ENCODE measurements at places on chromosomes 3 and 15. TPM values are rescaled to one million over a fixed set of nuclear protein-coding genes. Genes with fewer than 3 reads are reported as not detected.

The PKM gene
- total RNA-seq = 1,059 TPM

DNA sequence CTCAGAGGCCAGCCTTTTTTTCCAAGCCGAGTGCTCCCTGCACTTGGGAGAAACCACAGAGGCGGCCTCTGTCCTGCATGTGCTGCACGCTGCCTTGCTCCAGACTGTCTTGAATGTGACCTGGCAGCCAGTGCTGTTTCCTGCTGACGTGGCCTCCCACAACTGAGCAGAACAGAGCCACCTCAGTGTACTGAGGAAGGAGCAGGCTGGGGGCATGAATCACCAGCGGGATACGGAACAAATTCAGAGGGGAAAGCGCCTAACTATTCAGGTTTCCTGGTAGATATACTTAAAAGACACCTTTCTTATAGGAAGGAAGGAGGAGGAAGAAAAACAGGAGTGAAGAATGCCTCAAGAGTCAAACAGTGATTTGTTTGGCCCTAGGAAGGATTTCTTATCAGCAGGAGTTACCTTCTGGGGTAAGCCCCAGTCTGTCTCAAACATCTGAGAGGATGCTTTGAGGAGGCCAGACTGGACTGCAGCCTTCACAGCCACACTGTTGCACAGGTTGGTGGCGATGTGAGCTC is 114.0 kb downstream of the FNDC3B start:
- DNase-seq = peak; percentile 89

DNA sequence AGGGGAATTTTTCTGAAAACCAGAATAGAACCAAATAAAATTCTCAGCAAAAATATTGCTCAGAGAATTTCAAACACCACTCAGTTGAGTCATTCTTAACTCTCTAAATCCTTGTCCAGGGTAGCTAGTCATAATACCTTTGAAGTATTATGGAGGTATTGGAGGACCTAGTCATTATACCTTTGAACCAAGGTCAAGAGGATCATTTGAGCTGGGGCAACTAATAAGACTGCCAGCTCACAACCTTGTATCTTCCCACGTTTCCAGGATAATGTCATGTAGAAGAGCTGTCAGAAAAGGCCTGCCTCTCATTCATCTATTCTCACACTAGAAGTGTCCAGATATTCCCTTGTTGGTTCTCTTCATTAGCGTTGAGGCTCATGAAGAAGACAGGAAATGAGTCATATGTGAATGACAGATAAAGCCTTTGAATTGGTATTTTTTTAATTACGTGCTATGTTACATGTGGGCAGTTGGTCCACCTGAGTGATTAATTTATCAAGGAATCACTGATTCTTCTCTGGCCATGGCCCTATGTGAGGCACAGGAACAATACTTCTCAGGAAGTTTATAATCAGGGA is 48.3 kb downstream of the TOPAZ1 start:
- no peak for DNase-seq

The DZIP1L gene
- total RNA-seq = 5.7 TPM

The CCR9 gene
- not detected for total RNA-seq

DNA sequence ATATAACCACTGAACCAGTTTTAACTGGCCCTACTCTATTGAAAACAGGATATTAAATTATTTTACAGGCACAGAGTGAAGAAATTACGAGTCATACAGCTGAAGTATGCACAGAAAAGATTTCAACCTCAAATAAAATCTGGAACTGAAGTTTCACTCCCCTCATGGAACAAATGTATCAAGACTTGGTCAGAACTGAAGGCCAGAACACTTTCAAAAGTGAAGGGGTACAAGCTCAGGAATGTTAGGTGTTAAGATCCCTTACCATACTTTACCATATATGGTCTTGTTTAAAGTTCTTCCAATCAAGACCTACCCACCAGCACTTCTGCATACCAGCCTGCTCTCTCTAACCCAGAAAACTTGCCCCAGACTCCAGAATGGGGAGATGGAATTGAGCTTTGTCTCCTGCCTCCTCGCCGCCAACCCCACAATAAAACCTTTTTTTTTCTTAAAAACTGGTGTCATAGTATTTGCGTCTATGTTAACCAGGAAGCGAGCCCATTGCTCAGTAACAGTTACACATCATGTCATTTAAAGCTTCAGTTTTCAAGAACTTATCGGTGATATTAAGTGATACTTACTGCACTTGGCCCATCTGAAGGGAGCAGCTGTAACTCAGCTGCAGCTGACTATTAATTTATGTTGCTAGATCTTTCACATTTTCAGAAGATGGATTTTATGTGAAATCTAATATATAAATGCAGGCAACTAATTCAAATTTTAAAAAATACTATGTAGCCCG is 59.9 kb downstream of the OXSM start:
- no peak for DNase-seq

- DNase-seq = no peak
Observed at GRCh38 chr3:181076558-181076957, 87.0 kb upstream of the DNAJC19 start.

The NR2E3 gene
- not detected for total RNA-seq

The CACNA1D gene
- total RNA-seq = 1.0 TPM

DNA sequence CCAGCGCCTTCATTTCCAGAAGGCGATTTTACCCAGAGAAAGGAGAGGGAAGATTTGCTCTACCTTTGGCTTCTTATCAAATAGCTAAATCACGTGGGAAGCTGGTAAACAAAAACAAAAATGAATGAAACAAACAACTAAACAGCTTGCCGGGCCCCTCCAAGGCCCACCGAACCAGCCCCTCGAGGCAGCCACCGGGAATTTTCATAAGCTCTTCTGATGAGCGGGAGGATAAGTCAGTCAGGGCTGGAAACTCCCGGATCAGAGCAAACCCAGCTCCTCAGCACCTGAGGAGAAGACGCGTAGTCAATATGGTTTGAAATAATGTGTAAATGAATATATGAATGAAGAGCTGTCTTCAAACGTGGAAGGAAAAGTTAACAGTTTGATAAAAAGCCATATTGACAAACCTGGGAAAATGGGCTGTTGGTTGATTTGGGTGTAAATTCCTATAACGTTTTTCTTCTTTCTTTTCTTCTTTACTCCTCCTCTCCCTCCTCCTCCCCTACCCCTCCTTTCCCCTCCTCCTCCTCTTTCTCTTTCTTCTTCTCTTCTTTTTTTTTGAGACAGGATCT is 10.7 kb downstream of the RPLP1 start:
- no peak for DNase-seq

The MUC13 gene
- total RNA-seq = not detected
